ENCODE measurements at places on chromosomes 4 and X.

DNA sequence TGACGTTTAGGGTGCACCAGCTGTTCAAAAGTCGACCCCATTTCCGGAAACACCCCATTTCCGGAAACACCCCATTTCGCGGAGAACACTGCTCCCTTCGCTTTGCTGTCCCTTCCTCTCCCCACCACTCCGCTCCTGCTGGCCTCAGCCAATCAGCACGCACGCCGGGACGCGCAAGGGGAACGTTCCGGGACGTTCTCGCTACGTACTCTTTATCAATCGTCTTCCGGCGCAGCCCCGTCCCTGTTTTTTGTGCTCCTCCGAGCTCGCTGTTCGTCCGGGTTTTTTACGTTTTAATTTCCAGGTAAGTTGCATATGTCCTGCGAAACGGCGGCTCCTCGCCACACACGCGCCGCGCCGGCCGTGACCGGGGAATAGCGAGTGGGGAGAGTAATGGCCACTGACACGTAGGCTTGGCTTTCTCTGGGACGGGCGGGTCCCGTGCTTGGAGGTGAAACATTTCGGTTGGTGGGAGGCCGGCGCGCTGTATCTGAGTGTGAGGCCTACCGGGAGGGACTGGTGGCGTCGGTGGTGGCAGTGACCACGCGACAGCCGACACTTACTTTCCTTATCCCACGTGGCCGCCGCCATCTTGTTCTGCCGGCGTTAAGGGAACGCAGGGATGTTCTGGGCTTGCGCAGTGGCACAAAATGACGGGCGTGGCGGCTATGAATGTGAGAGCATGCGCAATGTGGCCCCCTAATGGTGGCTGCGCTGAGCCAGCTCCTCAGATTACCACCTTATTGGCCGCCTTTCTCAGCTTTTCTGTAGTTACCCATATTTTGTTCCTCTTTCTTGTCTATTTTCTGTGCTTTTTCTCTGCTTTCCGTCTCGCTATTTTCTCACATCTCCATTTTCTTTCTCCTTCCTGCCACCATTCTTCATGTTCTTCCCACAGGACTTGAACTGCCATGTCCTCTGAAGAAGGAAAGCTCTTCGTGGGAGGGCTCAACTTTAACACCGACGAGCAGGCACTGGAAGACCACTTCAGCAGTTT lies at the start of gene RBM3:
Gene RBM3, plus strand, starts transcription at position 215 of the 997 bp plus-strand sequence. Its CDS starts 697 bp downstream, at position 912.
- peak; percentile 88 for DNase-seq

- DNase-seq = peak; percentile 37
Measured at GRCh38 chr4:76585897-76586360, 150.9 kb downstream of the SHROOM3 start.

DNA sequence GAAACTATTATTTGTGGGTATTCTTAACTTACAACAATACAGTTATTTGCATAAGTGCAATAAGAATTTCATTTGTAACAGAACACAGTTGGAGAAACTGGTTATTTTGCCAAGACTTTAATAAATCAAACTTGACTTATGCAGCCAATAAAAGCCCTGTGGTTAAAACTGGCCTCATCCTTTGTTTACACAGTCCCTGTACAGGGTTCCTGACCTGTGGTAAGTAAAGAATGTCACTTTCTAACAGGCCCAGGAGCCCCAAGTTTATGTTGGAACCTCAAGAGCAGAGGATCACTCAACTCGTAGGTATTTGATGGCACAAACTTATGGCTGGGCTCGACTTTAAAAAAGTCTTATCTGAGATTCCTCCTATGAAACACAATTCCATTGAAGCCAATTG lies 88.6 kb upstream of the PTCHD1 start:
- DNase-seq = no peak

DNA sequence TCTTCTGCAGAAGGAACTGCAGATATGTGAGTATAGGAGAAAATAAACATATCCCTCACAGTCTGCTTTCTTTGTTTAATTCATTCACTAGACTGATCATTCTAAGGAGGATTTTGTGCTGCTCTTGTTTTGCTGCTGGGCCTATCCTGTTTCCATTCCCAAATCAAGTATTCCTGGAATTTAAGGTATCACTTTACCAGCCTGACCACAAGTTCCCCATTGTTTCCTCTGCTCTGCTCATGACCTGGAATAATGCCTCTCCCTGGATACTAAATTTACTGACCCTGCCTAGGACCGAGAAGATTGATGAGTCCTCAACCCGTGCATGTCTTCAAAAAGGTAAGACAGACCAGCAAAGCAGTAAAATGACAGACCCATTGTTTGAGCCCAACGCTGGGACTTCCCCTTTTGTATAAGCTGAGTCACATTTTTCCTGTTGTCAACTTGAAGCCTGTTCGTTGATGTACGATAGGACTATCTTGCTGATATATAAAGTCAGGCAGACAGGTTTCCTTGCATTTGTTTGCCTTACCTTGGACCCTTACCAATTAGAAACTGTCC lies 85.5 kb upstream of the TET2 start:
- peak; percentile 27 for DNase-seq

DNA sequence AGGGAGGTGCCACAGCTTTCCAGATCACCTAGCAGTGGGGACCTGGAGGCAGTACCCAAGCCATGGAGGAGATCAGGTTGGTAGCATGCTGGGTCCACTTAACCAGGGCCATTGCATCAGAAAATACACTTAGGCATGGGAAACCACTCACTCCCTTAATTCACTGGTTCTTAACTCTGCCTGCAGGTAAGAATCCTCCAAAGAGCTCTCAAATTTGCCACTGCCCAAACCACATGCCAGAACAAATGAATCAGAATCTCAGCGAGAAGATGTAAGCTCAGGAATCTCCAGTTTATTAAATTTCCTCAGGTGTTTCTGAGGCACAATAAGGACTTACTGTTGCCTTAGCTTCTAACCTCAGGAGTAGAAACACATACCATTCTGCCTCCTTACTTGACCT lies 327.7 kb upstream of the RASGEF1B start:
- DNase-seq = no peak

GRCh38 chr4:149296503-149296902 lies 519.1 kb downstream of the IQCM start:
- no peak for DNase-seq

DNA sequence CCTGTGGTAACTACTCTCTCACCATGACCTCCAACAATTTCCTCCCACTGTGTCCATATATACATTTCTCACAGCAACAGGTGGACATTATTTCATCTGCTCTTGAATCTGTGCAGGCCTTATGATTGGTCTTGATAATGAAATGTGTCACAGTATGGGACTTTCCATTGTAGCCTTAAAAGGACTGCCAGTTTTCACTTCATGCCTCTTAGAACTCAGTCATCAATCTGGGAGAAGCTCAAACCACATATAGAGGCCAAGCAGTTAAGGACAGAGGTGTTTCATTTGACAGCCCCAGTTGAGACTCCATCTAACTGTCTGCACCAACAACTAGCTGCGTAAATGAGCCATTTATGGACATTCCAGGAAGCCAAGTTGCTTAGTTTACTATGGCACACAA lies 1534.8 kb downstream of the ARAP2 start:
- DNase-seq = no peak

- DNase-seq = no peak
Measured at GRCh38 chr4:187270154-187270553, 546.5 kb upstream of the FAT1 start.

GRCh38 chr4:80189581-80189955 lies 7.7 kb upstream of the PRDM8 start:
- no peak for DNase-seq

- no peak for DNase-seq
Measured at GRCh38 chr4:54439831-54440243, 210.7 kb downstream of the PDGFRA start.

DNA sequence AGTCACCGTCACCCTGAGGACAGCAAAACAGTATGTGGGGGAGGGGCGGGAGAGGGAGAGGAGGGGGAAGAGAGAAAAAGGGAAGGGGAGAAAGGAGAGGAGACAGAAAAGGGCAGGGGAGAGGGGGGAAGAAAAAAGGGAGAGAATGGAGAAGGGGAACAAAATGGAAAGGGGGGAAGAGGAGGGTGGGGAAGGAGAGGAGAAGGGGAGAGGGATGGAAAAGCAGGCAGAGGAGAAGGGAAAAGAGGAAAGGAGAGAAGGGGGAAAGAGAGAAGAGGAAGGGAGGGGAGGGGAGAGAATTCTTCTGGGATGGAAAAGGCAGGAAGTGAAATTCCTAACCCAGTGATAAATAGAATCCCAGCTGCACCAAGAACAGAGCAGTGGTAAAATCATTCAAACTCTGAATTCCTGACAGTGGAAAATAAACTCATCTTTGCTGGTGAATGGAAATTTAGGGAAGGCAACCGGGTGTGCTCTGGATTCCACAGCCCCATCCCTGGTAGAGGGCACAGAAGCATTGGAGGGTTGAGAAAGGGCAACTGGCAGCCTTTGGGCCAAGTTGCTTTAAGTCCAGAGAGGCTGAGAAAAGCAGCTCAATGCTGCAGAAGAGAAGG lies 244.2 kb downstream of the BCOR start:
- DNase-seq = no peak

GRCh38 chr4:10182446-10183424 lies 66.1 kb upstream of the WDR1 start:
- DNase-seq = peak; percentile 41

- DNase-seq = no peak
Measured at GRCh38 chrX:5791721-5792120, 436.9 kb downstream of the NLGN4X start.

- DNase-seq = no peak
Measured at GRCh38 chr4:555566-556275, 20.4 kb downstream of the TMEM271 start.

DNA sequence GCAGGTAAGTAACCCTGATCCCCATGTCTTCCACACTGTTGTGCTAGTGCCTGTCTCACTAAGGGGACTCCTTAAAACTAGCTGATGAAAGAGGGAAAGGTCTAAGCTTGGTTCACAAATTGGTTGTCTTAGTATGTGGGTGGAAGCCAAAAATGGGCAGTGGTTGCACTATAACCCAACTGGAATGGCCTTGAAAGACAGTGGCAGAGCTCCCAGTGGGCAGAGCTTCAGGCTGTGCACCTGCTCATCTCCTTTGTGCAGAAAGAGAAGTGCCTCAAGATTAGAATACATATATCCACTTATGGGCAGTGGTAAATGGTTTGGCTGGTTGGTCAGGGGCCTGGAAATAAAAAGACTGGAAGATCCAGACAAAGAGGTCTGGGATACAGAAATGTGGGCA lies 7.2 kb downstream of the SYN1 start:
- DNase-seq = no peak

- no peak for DNase-seq
Measured at GRCh38 chrX:22520128-22520828, 247.6 kb downstream of the CBLL2 start.

DNA sequence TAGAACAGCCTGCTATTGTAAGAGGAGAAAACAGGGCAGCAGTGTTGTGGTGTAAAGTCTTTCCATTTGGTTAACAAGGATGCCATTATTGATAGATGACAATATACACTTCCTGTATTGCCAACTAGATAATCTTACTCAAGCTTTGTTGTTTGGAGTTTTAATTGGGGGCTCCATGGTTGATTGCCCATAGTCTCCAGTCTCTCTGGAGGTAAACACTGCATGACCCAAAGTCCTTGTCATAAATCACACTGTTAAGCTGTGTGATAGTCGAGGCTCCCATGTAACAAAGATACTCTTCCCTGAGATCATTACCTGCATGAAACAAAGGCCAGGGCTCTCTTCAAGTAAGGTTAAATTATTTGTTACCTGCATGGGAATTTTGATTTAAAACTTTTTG lies 394.6 kb downstream of the C4orf33 start:
- DNase-seq = no peak

DNA sequence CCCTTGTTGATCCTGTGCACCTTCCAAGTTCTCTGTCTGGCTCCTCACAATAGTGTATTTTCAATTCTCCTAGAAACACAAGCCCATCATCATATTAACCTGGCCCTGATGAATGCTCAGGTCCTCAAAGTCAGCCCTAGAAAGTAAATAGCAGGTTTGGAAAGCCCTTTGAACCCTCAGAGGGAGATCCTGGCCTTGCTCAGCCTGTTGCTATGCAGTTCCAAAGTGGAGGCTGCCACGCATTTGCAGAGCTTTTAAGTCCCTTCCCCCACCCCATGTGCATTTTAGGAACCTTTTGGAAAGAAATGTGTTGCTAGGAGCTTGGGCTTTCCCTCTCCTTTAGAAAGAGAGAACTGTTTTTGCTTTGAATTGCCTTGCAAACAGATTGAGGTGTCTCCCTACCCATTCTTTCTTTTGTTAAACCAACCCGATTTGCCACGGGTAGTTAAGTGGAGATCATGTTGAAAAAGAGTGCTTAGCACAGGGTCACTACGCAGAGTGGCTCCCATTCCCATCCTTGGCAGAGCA lies 12.2 kb downstream of the MAMLD1 start:
- no peak for DNase-seq

GRCh38 chr4:100876546-100876945 lies 358.7 kb upstream of the EMCN start:
- no peak for DNase-seq

DNA sequence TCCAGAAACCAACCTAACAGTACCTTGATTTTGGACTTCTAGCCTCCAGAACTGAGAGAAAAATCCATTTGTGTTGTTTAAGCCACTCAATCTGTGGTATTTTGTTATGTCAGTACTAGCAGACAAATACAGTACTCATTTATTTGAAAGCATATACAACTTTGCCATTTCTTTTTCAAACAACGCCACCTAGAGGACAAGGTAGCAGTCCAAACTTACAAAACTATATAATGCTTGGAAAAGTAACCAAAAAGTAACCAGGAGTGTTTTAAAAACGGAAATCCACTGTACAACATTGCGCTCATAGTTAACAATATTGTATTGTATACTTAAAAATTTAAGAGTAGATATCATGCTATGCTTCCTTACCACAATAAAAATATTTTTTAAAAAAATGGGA lies 37.0 kb upstream of the FGF13 start:
- DNase-seq = no peak
